ENCODE measurements at places on chromosomes 3 and 15.

- no peak for DNase-seq
These were observed 66.2 kb downstream of the MCTP2 start for GRCh38 chr15:94297558-94297957.

DNA sequence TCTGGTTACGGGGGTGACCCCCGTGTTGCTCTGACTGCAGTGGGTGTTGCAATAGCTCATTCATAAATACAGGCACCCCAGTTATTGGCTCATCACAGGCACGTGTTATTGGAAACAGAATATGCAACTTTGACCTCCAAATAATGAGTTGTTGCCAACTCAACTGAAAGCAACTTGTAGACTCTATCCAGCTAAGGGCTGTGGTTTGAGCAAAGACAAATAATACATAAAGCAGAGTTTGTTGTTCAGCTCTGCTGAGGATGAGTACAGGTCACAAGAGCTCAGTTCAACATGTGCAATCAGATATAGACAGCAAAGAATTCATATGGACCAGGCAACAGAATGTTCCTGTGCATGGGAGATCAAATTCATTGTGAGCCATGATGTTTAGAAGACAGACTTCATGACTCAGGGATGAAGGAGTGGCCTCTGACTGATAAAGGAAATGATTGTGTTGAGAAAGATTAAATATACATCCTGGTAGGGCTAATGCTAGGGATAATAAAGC is 87.6 kb upstream of the LRIG1 start:
- DNase-seq = no peak

GRCh38 chr15:61857169-61857829 is 202.9 kb downstream of the VPS13C start:
- DNase-seq = no peak

DNA sequence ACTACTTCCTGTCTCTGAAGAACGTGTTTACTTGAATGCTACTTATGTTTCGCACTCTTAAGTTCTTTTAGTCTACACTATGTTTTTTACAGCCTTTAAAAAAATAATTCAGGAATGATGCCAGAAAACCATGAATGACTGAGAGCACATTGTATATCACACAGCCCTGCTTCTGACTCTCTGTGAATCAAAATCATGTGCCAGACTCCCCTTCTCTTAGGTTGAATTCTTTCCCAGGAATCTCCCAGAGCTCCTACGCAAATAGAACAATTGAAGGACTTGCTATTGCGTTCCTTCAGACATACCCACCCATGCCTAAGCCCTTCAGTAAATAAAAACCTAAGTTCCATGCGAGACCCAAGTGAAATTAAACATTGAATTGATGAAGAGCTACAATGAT is 782.0 kb upstream of the ALCAM start:
- DNase-seq = no peak

DNA sequence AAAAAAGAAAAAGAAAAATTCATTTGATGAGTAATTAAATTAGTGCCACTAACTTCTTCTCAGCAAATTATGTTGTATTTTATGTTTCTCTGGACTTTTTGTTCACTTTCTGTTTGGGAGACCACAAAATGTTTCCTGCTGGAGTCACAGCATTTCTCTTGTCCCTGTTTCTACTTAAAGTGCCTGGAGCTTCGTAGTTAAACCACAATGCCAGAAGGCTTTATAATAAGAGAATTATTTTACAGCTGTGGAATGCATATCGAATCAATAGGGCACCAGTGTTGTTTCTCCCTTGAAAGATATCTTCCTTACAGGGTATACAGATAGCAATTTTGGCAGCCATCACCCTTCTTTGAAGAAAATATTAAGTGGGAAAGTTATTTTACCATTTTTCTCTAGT is 3.2 kb downstream of the DTWD1 start:
- no peak for DNase-seq

All from DMS153 (cell line).